DMS79 treated with DMSO at 0.1 percent for 48 hours (cell line): ENCODE measurements at places on chromosomes 3 and 15.

GRCh38 chr3:264394-265156 lies 68.0 kb downstream of the CHL1 start:
- DNase-seq: no peak

DNA sequence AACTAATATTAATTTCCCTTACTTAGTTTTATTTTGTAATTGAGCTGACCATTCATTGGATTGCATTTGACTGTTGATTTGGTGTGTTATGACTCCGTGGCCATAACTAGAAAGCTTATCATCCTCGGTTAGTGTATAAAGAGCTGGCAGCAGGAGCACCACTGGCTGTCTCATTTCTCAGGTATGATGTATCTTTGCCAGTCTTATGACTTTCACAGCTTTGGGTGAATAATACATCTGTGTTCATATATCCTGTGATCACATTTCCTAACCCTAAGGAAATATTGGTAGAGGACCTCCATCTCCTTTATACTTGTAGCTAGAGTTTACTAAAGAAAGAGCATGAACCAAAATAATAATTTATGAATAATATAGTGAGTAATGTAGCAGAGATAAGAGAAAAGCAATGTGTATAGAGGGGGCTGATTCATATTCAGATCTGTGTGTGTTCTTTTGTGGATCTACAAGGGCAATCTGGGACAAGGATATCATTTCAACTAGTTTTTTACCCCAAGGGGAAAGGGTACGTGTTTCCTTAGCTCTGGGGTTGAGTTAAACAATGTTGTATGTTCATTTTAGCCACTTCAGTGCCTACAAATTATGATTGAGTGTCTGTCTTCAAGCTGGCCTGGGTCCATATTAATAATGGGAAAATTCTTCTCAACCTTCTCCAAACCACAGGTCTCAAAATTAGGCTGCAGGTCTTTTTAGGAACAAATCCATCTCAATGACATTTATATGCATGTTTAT lies 901.7 kb downstream of the NTRK3 start:
- DNase-seq: peak; percentile 53

DNA sequence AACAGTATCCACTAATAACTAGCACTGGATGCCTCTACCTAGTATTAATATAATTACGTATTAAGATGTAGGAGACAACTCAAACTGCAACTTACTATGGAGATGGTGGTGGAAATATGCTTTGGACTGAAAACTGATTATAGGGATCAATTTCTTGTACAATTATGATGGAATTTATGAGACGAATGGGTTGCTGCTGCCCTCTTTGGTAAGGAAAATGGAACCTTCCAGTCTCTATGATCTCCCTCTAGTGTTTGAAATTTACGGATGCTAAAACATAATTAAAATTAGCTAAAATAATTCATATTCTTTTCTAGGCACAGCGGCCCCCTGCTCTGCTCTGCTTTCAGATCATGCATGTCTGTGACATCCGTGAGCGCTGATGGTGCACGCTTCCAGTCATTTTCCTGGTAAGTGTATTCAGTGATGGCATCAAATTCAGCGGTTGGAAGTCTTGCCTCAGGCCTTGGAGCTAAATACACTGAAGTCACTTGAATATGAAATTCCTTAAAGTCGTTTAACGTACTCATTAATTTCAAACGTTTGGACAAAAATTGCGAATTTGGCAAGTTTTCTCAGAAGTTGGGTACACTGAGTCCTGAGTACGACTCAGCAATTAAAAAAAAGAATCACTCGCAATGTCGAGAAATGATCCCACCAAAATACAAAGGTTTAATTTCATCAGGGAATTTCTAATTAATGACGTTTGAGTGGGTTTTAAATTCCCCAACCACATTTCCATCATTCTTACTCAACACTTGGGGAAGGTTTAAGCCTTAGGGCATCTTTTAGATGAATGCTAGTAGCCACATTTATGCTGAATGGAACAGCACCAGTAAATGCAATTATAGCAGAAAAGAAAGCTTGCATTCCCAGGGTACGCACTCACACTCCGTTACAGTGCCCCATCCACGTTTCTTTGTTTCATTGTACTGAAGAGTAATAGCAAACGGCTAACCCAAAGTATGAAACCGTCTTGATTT lies 132.6 kb downstream of the NR2F2 start:
- DNase-seq: no peak

DNA sequence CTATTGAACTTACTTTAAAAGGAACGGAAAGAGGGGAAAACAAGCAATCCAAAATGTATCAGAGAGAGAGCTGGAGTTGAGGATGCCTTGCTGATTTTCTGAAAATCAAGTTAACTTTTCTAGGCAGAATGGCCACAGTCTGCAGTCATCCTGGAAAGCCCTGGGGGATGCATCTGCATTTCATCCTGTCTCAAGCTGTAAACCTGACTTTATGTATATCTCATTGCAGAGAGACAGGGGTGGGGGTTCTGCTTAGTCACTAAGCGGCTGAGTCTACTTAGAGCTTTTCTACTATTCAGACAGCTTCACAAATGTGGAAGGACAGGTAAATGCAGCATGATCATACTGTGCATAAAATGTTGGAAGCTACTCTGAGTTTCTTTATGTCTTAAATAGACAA lies 41.4 kb downstream of the MRPS25 start:
- no peak for DNase-seq

DNA sequence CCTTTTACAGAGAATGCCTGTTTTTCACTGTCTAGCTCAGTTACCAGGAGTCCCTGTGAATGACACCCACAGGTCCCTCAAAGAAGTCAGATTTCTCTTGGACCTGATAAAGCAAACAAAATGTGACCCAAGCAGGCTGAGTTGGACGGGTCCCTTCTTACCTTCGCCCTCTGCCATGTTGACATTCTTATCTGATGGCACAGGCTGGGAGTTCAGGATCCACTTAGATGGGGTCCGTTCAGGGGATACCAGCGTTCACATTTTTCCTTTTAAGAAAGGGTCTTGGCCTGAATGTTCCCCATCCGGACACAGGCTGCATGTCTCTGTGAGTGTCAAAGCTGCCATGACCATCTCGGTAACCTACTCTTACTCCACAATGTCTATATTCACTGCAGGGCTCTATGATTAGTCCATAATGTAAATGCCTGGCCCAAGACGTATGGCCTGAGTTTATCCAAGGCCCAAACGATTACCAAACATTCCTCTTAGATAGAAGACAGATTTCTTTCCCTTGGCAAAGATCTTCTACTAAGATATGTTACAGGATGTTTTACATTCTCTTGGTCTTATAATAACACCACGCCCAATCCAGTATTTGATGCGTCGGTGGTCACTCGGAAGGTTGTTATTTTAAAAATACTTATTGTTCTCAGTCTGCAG lies 179.1 kb downstream of the THSD4 start:
- DNase-seq: no peak

DNA sequence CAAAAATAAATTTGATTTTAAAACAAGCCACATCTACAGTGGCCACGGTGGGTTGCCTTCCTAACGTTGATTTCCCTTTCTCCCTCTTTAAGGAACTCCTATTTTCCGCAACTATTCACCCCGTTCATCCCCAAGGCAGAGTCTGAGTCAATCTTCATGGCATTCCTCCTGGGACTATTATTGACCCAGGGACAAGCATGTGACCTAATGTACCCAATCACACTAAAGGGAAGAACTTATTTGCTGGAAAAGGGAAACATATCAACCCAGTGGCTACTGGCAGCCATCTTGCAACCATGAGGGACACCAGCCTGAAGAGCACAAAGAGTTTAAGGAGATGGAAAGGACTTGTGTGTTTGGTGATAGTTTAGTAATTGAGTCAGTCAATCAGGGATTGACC lies 55.4 kb upstream of the ARHGEF3 start:
- no peak for DNase-seq
